ENCODE measurements at places on chromosomes 3 and 15.

DNA sequence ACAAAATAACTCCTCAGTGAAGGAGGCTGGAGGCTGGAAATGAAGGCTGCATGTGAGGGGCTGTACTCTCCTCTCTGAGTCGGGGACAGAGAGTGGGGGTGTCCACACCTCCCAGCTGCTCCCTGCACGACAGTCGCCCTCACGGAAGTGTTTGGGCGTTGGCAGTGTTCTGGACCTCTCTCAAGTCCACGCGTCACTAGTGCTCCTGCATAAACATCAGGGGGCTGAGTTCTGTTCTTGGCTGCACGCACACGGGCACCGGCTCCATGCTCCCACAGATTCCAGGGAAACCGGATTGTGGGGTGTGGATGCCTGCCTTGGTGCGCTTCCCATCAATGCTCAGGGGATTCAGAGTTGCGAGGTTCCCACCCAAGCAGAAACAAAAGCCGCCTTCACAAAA lies 7.4 kb downstream of the RASGRF1 start:
- no peak for DNase-seq

GRCh38 chr15:66154581-66154980 lies 99.0 kb downstream of the MEGF11 start:
- DNase-seq = no peak

DNA sequence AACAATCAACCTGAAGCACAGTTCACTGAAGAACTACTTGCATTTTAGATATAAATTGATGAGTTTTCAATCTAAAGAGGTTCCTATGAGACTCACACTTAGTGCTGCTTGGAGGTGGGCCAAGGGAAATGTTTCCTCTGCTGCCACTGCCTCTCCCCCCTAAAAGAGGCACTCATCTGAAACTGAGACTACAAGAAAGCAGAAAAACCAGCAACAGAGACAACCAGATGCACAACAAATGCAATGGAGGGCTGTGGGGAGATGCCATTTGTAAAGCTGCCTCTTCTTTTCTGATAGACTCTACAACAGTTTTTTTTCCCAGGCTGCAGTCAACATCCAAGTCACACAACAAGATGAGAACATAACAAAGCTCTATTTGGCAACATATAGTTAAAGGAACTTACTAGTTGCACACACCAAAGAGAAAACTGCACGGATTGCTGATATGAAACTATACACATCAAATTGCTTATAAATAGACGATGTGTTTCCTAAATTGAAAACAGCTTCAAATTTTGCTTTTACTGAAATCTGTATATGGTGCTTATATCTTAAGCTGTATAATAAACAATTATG lies 11.0 kb downstream of the TSPAN3 start:
- no peak for DNase-seq

DNA sequence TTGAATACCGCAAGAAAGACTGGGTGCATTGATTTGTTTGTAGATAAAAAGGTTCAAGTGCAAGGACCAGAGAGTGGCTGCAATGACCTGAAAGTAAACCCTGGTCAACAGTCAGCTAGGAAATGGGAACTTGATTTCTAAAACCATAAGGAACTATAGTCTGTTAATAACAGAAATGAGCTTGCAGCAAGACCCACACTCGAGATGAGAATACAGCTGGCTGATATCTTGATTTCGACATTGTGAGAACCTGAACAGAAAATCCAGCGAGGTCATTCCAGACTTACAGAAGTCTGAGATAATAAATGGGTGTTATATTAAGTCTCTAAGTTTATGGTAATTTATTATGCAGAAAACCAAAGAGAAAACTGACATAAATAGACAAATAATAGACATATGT lies 177.3 kb downstream of the NFKBIZ start:
- no peak for DNase-seq

GRCh38 chr3:100210772-100211135 lies 50.0 kb upstream of the TBC1D23 start:
- DNase-seq = no peak

GRCh38 chr3:102483556-102483955 lies 48.7 kb downstream of the ZPLD1 start:
- no peak for DNase-seq

- peak; percentile 51 for DNase-seq
Observed at GRCh38 chr15:39624806-39625205, 43.9 kb downstream of the THBS1 start.

- no peak for DNase-seq
Observed at GRCh38 chr3:81164806-81165205, 596.6 kb downstream of the GBE1 start.

DNA sequence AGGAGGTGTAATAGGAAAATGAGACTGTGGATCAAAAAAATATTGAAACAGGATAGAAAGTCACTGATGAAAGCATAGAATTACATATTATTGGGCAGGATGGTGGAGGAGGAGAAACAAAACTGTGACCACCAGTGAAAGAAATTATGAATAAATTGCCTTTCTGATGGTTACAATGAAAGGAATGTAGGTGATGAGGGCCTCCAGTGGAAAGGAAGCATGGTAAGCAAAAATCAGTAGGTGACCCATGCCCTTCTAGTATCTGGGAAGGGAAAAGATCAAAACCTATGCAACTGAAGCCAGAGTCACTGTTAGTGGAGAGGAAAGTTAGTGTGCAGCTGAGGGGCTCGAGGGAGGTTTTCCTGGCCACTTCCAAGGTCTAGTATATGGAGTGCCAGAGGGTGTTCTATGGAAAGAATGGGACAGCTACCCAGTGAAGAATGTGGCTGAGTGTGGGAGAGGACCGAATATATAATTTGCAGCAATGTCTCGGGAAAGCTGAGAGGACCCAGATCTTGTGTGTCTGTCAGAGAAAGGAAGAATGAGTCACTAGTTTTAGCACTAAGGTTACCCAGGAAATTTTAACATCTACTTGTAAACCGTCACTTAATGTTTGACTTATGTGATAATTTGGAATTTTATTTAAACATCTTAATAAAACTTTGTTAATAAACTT lies 146.2 kb downstream of the NFKBIZ start:
- no peak for DNase-seq

GRCh38 chr3:61560517-61561373 lies 626 bp upstream of the PTPRG start:
- DNase-seq = no peak

GRCh38 chr3:52182196-52182595 lies 15.8 kb upstream of the ALAS1 start:
- DNase-seq = no peak

- DNase-seq = no peak
Observed at GRCh38 chr3:50008931-50009330, 69.0 kb downstream of the RBM6 start.

GRCh38 chr3:66748175-66748876 lies 247.5 kb upstream of the LRIG1 start:
- no peak for DNase-seq

- no peak for DNase-seq
Observed at GRCh38 chr15:68407886-68408881, 23.8 kb downstream of the ITGA11 start.

DNA sequence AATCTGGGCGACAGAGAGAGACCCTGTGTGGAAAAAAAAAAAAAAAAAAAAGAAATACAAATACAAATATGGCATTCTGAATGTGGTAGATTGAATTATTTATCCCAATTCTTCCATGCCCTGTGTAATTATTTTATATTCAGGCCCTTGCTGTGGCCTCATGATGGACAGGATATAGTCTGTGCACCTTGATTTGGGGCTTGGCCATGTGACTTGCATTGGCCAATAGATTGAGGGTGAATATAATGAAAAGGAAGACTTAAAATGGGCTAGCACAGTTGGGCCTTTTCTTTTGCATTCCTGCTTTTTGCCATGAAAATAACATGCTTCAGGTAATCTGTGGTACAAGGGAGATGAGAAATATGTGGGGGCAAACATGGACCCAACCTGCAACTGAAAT lies 27.1 kb upstream of the IGF2BP2 start:
- no peak for DNase-seq

- DNase-seq = no peak
Observed at GRCh38 chr3:73207946-73208440, 146.5 kb downstream of the EBLN2 start.

GRCh38 chr3:38717355-38718240 lies 68.1 kb upstream of the SCN5A start:
- no peak for DNase-seq
